GM19239 (cell line): ENCODE measurements at places on chromosomes 1 and 21.

DNA sequence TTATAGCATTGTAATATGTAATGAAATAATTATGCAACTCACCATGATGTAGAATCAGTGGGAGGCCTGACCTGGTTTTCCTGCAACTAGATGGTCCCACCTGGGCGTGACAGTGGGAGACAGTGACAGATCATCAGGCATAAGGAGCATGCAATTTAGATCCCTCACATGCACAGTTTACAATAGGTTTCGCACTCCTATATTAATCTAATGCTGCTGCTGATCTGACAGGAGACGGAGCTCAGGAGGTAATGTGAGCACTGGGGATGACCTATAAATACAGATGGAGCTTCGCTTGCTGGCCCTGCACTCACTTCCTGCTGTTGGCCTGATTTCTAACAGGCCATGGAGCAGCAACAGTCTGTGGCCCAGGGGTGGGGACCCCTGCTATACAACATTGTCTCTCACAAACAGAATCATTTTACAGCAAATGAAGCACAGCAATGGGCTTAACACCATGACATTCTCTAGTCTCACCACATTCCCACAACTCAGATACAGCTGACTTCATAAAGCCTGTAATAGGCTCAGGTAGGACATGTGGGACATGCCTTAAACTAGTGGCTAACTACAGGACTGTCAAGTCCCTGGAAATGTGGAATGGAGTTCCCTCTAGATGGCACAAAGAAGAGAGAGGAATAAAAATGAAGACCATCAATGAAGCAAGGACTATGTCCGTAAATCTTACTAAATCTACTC lies 40.7 kb upstream of the SLC5A9 start:
- no peak for DNase-seq

- DNase-seq, result no peak
Measured at GRCh38 chr1:49240709-49241221, 464.1 kb upstream of the BEND5 start.

GRCh38 chr21:42489006-42489563 lies 6.9 kb downstream of the RSPH1 start:
- DNase-seq, result no peak

DNA sequence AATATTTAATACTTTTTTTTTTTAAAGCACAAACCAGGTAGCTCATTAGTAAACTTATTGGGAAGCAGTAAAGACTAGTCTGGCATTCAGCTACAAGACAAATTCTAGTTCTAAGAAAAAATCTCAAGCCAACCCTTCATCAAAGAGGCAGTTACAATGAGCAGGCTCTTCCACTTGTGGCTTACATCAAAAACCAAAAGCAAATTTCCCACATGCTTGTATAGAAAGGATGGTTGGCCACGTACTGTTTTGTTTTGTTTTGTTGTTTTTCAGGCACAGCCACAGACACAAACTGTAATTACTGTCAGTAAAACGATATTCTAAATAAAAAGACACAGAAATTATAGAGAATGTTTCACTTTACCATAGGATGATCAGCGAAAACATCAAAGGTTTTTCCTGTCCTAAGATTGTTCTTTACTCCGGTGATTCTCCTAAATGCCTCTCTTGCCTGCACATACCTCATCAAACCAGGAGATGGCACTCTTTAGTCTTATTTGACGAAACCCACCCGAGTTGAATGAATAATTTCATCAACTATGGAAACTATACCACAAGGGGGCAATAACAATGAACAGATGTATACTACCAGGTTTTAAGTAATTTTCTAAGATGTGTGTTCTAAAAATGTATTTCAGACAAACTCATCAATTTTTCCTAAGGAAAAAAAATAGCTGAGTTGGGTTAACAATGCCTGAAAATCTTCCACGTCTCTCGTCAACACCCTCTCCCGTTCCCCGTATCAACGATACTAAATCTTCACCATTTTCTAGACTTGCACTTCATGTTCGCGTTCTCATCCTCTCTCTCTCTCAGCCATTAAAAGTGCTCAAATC lies 26.9 kb downstream of the RPL5 start:
- DNase-seq, result peak; percentile 36

DNA sequence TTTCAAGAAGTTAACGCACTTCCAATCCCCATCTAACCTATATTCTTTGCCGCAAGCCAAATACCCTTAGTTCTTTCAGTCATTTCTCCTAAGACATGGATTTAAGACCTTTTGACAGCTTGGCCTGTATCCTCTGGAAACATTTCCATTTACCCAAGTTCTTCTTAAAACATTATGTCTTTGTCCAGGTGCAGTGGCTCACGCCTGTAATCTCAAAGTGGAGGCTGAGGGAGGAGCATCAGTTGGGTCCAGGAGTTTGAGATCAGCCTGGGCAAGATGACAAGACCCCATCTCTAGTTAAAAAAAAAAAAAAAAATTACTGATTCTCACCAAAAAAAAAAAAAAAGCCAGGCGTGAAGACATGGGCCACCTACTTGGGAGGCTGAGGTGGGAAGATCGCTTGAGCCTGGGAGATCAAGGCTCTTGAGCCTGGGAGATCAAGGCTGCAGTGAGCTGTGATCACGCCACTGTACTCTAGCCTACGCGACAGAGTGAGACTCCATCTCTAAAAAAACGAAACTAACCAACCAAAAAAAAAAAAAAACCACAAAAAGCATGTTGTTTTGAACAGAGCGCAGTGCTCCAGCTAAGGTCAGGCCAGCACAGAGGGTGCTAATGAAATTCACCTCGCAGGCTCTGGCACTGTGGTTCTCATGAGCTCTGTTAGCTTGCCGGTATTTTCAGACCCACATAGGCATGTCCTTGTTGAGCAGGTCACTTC lies 36.0 kb downstream of the NUAK2 start:
- no peak for DNase-seq

GRCh38 chr1:24149866-24150233 lies 6.9 kb upstream of the IL22RA1 start:
- DNase-seq, result no peak

DNA sequence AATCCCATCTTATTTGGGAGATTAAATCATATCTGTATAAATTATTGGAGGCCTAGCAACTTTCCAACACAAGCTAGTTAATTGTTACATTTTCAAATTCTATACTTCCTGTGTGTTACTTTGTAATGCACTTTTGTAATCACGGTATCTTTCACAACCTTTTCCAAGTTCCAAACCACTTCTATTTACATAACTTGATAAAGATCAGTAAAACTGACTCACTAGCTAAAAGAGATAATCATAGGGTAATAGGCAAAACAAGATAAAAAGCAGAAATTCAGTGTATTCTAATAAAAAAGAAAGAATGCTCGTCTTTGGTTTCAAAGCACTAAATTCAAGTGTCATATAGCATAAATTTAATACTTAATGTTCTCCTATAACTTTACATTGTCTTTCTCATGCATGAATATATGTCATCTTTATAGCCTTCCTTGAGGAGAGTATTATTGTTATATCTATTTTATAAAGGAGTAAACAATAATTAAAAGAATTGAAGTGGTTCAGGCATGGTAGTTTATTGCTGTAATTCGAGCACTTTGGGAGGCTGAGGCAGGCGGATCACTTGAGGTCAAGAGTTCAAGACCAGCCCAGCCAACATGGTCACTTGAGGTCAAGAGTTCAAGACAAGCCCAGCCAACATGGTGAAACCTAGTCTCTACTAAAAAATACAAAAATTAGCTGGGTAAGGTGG lies 66.4 kb downstream of the RGS13 start:
- no peak for DNase-seq

GRCh38 chr21:42193721-42194120 lies 25.2 kb upstream of the ABCG1 start:
- no peak for DNase-seq

DNA sequence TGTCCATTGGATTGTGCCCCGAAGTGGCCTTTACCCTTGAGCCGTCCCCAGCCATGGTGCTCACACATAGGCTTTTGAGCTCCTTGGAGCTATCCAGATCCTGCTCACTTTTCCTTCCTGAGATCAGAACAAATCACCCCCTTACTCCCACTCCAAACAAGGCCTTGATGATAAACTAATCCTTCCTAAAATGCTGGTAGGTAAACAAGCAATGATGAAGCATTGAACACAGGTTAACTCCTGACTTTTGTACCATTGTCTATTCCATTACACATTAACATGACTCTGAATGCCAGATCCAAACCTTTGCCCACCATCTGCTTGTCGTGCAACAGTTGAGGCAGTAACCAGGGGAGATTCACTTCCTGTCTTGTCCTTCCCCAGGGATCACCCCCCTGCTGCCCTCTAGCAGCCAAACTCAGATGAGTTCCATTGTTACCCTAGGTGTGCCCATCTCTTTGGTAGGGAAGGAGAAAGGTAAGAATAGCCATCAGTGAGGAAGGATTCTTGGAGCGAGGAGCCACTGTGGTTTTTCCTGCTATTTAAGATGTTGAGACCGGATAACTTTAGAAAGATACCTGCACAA lies 79.5 kb upstream of the DNAJC6 start:
- no peak for DNase-seq

GRCh38 chr1:232477728-232478127 lies 152.2 kb downstream of the SIPA1L2 start:
- DNase-seq, result no peak

- DNase-seq, result no peak
Measured at GRCh38 chr1:37332126-37332525, 142.3 kb upstream of the ZC3H12A start.

GRCh38 chr1:188599313-188599712 lies 1770.6 kb downstream of the PLA2G4A start:
- no peak for DNase-seq

- DNase-seq, result no peak
Measured at GRCh38 chr1:116579259-116579875, 8.5 kb upstream of the CD58 start.

- no peak for DNase-seq
Measured at GRCh38 chr1:15918962-15919715, 56.8 kb downstream of the ZBTB17 start.

GRCh38 chr21:27513825-27514224 lies 546.9 kb upstream of the ADAMTS5 start:
- DNase-seq, result no peak

- peak; percentile 47 for DNase-seq
Measured at GRCh38 chr1:41955461-41956159, 36.9 kb upstream of the HIVEP3 start.

DNA sequence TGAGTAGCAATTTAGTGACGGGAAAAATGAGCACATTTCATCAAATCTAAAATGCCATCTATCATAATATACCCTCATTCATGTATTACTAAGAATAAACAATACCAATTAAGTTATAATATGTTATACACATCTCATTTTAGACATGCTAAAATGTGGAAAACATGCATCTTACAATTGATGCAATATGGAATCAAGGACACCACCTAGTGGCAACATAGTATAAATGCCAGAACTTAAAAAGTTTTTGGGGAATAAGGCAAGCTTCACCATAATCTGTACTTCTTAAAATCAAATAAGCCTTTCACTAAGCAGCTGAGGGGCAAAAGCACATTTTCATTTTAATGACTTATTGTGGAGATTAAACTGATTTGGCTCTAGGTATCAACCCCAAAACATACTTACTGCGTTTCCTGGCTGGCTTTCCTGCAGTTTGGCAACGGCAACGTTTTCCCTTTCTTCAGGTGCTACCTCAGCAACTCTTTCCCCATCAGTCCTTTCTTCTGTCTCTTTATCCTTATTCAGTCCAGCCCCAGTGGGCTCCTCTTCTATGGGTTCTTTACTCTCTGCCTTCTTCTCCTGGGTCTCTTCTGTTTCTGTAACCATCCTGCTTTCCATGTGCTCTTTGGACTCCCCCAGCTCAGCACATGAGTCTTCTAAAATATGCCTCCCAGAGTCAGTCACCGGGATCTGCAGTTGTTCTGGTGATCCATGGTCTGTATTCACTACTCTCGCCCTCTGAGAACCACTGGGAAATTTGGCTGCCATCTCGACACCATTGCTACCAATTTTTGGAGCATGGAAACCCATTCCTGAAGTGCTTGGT lies 11.4 kb downstream of the SDE2 start:
- no peak for DNase-seq

DNA sequence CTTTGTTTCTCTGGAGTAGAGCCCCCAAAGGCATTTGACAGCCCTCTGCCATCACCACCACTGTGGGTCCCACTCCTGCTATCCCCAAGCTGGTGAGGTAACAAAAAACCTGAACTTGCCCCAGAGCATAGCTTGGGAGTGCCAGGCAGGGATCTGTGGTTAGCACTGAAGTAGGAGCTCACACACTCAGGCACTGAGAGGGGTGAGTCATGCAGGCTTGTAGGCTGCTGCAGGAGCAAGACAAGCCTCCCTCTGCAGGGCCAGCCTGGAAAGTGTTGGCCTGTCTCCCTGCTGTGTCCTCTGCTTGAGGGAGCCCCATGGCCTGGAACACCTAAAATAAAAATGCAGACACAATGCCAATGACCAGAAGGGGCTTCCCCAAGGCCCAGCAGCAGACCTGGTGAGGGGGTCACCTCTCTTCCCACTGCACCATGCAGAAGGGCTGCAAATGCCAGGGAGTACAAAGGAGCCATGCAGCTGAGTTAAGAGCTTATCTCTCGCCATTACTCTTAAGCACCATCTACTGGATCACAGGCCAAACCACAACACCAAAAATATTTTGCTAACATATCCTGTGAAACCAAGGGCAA lies 108.9 kb upstream of the POGK start:
- DNase-seq, result no peak

DNA sequence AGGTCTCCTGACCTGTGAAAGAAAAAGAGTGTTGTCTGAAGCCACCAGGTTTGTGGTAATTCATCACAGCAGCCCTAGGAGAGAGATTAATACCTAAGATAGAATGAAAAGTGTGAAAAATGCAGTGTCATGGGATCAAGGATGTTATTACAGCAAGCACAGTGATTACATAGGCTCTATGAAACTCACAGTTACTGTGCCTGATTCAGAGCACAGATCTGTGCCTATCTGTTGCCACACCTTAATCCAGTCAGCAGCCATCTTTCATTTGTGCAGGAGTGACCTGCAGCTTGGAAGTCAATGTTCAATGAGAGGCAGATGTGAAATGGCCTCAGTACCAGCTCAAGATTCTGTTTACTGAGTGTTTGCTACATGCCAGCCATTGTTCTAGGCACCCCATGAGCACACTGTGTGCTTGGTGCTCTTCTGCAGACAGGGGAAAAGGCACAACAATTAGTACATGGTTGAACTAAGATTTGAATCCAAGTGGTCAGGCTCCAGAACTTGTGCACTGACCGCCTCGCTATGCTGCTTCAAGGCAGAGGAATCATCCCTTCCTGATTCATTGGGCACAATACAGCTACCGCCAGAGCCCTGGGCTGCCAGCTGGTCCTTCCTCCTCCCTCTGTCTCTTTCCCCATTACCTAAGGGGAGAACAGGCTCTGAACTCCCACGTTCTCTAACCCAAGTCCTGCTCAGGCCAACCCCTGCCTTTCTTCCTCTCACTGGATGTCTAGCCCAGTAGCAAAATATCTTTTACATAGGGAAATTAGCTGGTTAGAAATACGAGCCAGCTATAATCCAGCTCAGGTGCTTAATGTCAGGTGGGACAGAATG lies 56.3 kb upstream of the NEK2 start:
- no peak for DNase-seq

DNA sequence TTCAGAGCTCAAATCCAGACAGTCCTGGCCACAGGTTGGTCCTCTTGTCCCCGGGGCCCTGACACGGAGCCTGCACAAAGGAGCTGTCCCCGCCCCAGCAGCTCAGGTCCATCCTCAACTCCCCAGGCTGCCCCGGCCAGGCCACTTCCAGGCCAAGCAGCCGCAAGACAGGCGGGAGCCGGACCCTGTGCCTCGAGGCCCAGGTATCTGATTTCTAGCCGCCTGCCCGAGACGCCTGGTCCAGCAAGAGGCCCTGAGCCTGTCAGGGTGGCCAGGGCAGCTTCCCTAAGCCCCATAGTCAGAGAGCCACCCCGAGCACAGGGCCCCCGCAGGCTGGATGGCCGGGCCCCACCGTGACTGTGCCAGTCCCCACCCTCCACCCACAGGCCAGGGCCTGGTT lies 165.3 kb downstream of the PRDM16 start:
- DNase-seq, result no peak
